Stimulated activated CD8-positive, alpha-beta memory T cell treated with anti-CD3 and anti-CD28 coated beads, Interleukin-12 subunit alpha, Interleukin-12 subunit beta, amount 100 ng/mL, for 4 hours (primary cell): ENCODE measurements at places on chromosomes 16 and 17.

- DNase-seq, result no peak
These were observed 13.3 kb downstream of the SEC14L1 start for GRCh38 chr17:77153999-77154586.

DNA sequence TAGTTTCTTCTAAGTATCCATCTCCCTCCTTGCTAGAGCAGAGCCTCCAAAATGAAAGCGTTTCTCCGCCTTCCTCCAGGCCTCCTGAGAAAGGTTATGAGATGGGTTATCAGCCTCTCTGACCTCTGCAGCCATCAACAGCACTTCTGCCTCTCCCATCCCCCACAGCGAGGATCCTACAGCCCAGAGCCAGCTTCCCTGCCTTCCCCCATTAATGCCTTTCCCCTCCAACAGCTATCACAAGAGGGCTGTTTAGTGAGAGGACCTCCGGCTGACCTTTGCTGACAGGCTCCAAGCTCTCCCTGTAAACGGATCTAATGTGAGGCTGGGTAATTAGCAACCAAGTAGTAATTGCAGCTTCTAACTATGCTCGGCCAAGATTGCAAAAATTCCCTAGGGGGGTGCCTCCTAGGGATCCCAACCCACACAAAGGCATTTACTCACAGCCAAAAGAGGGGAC lies 55.8 kb downstream of the ZFHX3 start:
- no peak for DNase-seq

DNA sequence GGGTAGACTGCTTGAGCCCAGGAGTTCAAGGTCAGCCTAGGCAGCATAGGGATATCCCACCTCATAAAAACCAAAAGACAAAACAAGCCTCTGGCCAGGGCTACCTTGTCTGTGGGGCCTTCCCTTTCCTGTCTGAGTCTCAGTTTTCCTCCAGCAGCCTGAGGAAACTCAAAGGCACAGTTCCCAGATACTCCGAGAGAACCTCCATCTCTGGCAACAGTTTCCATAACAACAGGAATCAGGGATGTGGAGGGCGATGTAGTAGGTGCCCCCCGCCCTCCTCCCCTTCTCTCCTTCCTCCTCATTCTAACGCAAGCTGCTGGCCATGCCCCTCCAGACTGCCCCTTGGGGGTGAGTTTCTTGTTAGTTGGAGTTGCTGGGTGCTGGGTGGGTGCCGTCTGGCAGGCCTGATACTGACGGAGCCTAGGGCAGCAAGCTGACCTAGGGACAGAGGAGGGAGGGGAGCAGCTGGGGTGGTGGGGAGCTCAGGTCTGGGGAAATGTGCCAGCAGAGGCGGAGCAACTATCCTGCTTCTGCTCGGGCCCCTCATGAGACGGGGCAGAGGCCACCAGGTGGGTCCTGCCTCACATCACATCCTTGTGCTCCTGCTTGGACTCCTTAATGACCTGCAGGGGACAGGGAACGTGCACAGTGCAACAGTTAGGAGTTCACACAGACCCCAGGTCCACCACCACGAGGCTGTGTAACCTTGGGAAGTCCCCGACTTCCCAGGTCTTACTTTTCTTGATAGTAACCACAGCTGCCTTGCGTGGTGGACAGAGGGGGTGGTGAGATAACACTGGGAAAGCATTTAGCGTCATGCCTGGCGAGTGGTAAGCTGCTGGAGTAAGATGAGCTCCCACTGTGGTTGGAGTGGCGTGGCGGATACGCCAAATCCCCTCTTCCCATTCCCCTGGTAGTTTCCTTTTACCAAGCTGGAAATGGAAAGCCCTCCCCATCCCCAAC lies 7.8 kb upstream of the EFTUD2 start:
- DNase-seq, result no peak

- DNase-seq, result no peak
These were observed 634.1 kb upstream of the RBFOX1 start for GRCh38 chr16:6698548-6698947.

- no peak for DNase-seq
These were observed 85.1 kb downstream of the LITAF start for GRCh38 chr16:11501632-11502031.

DNA sequence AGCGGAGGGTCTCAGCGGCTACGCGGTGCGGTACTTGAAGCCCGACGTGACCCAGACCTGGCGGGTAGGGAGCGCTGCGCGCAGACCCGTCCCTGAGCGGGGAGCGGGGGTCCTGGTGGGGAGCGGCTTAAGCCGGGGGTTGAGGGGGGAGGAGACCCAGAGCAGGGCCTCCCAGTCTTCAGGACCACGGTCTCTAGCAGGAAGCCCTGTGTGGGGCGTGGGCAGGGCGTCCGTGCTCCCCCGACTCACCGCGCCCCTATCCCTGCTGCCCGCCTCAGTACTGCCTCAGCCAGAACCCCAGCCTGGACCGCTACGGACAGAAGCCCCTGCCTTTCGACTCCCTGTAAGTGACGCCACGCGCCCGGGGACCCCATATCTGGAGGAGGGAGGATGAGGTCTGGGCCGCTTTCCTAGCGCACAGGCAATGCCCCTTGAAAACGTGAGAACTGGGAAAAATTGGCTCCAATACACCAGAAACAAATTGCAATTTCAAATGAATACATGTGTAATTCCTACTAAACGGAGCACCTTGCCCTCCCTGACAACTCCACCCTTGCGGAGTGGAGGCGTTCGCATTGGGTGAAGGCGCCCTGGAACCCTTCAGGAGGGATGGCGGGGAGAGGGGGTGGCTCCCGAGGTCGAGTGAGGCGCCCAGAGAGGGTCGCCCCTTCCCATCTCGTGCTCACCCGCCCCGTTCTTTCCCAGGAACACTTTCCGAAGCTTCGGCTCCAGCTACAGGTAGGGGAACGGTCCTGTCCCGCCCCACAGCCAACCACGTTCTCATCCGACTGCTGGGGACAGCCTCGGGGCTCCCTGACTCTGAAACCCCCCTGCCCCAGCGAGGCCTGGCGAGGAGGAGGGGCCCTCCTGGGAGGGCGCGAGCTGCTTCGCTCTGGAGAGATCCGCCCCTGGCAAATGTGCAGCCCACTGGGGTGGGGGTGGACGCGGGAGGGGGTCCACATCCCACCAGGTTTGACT lies 14.6 kb upstream of the CNGB1 start:
- DNase-seq, result no peak

GRCh38 chr17:71855010-71855409 lies 265.8 kb upstream of the SOX9 start:
- no peak for DNase-seq

DNA sequence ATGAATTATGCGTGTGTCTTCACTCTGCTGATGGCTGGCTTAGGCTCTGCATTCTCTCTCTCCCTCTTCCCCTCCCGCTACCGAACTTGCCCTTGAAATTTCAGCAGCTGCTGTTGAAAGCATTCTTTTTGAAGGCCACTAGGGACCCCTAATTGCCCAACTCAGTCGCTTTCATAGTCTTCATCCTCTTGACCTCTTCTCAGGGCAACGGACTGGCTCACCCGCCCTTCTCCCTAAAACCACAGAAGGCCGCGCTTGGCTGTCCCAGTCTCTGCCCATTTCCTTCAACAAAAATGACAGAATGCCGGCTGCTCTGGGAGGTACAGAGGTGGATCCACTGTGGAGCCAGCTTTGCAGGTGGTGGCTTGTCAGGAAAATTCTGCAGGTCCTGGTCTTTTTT lies 21.0 kb upstream of the FMNL1 start:
- DNase-seq, result no peak

GRCh38 chr17:8954339-8954738 lies 11.2 kb downstream of the PIK3R5 start:
- peak; percentile 61 for DNase-seq

DNA sequence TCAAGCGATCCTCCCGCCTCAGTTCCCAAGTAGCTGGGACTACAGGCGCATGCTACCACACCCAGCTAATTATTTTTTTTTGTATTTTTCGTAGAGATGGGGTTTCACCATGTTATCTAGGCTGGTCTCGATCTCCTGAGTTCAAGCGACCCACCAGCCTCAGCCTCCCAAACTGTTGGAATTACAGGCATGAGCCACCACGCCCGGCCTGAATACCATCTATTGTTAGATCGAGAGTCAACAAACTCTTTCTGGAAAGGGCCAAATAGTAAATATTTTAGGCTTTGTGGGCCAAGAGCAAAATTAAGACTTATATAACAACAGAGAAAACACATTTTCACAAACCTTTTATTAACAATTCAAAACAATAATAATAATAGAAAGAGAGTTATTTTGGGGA lies 41.6 kb downstream of the MEOX1 start:
- no peak for DNase-seq

DNA sequence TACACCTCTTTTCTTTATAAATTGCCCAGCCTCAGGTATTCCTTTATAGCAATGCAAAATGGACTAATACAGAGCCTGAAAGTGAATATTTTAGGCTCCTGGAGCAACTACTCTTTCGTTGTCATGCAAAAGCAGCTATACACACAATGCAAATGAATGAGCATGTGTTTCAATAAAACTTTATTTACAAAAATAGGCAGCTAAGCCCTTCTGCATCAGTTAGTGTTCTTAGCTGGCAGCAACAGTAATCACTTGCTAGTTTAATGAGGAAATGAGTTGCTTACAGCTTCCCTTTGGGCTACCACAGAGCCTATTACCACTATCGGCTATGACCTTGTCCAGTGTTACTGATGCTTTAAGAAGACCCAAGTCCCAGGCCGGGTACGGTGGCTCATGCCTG lies 402.9 kb downstream of the XYLT1 start:
- no peak for DNase-seq

DNA sequence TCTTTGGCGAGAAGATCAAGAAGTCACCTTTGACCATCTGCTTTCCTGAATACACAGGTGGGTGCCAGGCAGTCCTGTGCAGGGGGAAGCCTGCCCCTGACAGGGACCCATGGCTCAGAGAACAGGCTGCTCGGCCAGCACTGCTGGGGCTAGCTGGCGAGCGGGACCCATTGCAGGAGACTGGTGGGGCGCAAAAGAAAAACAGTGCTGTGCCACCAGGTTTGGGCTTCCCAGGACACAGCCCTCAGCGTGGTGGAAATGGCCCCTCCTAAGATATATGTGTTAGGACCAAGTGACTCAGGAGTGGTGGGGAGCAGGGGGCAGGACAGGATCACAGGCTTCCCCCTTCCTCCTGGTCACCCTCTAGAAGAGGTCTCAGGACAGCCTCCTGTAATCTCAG lies 73.9 kb downstream of the AMFR start:
- DNase-seq, result no peak

DNA sequence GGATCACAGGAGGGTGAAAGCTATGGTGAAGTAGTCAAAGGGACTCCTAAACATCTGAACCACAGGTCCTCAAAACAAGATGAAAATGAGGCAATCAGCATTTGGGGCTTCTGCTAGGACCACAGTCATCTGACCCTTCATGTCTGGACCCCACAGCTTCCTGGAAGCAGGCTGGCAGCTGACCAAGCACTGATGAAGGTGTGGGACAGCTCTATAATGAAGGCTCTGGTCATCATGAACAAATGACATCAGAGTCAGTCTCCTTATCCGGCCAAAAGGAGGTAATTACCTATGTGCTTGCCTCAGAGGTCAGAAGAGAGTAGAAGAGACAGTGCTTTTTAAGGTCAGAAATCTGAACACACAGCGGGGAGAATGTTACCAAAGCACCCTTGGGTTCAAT lies 101.2 kb upstream of the GNAO1 start:
- DNase-seq, result no peak

- no peak for DNase-seq
These were observed 82.8 kb downstream of the SNX29 start for GRCh38 chr16:12059216-12059769.
